Lung microvascular endothelial cell (primary cell): ENCODE measurements at places on chromosomes 3 and 15.

- DNase-seq: no peak
Observed at GRCh38 chr3:172107403-172107802, 68.0 kb downstream of the FNDC3B start.

DNA sequence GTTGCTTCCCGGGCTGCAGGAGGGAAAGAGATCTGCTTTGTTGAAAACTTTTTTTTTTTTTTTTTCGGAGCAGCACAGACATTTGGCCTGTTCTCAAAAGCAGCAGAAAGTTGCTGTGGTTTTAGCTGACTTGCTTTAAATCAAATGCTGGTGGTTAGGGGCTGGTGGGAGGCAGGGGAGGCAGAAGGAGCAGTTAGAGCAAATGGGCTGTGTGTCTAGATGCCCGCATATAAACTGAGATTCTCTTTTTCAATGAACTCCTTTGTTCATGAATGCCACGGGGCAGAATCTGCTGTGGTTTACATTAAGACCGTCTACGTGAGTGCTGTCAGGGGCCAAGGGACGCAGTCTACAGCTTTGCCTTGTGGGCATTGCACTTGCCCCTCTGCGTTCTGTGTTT, 95.9 kb downstream of the FLNB start:
- DNase-seq: no peak

- DNase-seq: peak; percentile 59
Observed at GRCh38 chr3:184620475-184621119, 59.0 kb downstream of the EPHB3 start.

- DNase-seq: no peak
Observed at GRCh38 chr15:97522347-97522746, 438.2 kb upstream of the ARRDC4 start.

- DNase-seq: no peak
Observed at GRCh38 chr3:119898478-119899191, 116.7 kb downstream of the NR1I2 start.

DNA sequence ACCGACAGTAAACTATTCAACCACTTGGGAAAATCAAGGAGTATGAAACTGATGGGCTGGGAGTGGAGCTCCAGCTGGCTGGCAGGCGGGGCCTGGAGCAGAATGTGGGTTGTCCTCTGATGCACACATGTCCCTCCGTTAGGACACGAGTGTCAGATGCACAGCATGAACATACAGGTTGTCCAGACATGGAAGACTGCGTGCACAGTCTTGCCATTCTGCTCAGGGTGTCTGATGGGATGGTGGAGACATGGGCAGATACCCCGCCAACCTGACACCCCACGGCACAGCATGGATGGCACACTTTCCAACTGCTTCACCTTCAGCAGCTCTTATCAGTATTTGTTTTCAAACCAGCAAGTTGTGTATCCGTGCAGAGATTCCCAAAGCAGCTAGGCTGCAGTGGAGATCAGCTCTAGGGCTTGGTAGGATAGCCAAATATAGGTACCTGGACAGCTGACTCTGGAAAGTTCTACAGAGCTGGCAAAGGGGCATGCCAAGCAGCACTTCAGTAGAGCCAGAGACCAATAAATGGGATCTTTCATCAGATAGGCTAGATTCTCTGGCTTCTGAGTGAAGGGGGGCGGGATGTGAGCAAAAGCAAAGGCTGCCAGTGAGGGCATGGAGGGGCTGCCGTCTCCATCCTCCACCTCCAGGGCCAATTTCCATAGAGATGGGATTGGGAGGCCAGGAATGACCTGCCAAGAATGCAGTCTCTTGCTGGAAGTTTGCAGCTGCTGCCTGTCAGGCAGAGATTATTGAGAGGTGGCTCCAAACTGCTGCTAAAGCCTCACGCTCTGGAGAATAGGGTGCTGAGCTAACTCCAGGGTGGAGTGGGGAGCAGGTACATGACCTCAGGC, 47.2 kb upstream of the KY start:
- DNase-seq: no peak

- DNase-seq: no peak
Observed at GRCh38 chr3:43923104-43923882, 232.6 kb downstream of the ABHD5 start.

DNA sequence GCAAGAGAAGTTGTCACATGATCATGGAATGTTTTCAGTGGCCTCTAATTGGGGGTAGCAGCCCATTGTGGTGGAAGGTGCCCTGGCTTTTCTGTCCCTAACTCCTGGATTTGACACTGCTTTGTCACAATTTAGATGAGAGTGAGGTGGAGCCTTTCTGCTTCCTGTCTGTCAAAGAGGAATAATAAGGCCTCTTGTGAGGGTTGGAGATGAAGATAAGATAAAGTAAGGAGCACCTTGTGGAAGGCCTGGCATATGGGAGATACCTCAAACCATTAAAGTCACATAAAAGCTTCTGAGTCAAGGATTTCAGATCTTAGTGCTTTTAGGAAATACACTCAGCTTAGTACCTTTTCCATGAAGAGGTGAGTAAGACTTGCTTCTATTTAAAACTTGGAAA, 172.6 kb upstream of the FAM3D start:
- no peak for DNase-seq

- DNase-seq: no peak
Observed at GRCh38 chr15:64767203-64767602, 8.2 kb downstream of the RBPMS2 start.

GRCh38 chr3:22231061-22231460, 480.1 kb upstream of the ZNF385D start:
- DNase-seq: no peak
